ENCODE measurements at places on chromosomes 5 and 9.

GRCh38 chr5:54415147-54415546, 40.4 kb upstream of the HSPB3 start:
- no peak for DNase-seq

GRCh38 chr5:3642231-3642630, 46.6 kb downstream of the IRX1 start:
- DNase-seq = no peak

GRCh38 chr9:77753180-77753579, 105.1 kb upstream of the GNA14 start:
- no peak for DNase-seq

DNA sequence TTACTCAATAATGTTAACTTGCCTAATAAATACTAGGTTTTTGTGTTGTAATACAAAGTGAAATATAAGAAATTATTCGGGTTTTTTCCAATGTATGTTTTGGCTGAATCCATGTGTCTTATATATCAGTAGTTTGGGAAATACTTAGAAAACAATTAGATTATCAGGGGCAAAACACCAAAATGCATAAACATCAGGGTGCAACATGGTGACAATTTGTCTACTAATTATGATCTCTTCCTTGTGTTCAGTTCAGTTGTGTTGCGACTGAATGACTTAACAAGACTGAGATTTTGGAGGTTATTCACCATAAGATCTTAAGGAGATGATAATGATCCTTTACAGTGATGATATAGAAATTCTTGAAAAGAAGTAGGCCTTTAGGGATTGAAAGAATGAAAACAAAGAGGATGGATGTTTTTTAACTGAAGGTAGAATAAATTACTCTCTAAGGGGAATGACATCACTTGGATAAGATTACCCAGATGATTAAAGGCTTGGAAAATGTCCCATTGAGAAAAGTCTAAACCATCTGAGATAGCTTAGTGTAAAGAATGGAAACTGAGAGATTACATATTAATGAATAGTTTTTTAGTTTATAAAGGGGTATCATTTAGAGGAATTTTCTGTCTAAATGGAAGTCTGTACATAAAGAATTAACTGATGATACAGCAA, 415.8 kb downstream of the SPATA31D1 start:
- DNase-seq = peak; percentile 37

GRCh38 chr5:74640954-74641734, 616 bp upstream of the ENC1 start:
- DNase-seq = peak; percentile 77

DNA sequence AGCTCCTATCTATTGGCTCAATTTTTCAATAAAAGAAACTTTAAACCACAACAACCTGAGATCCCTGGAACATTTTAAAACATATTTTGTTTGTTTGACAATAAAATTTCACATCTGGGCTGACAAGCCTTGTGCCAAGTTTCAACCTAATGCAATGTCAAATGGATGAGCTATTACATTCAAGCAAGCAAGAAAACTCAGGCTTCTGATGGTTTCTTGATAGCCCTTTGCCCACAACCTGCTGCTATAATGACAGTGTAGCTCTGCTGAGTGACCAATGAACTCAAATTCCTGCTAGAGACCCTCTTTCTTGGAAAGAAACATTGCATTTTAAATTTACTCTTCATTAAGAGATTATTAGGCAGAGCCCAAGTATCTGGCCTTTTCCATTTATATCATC, 472.9 kb downstream of the ARHGEF28 start:
- DNase-seq = no peak

- no peak for DNase-seq
These were observed 488.9 kb downstream of the ISL1 start for GRCh38 chr5:51872144-51872543.
